Hematopoietic multipotent progenitor cell treated with erythropoietin and hydrocortisone succinate and interleukin-3 and kit ligand, for 4 days (in vitro differentiated cells): ENCODE measurements at places on chromosomes 12 and 14.

DNA sequence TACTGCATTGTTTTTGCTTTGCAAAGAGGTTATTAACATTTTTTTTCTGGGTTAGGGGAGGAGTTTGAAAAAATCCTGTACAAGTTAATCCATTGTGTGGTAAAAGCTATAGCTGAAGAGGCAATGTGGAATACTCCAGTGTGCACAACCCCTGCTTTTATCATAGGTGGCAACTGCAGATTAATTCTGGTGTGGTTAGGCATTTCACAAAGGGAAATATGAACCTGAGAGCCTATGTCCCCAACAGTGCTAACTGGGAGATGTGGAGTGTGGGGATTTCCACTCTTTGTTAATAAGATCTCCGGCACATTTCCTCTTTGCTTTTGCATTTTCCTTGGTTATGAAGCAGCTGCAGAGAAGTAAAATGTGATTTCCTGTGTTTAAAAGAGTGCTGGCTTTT lies 33.6 kb downstream of the PRORP start:
- peak; percentile 19 for DNase-seq

GRCh38 chr12:104951759-104952509 lies 6.2 kb downstream of the SLC41A2 start:
- no peak for DNase-seq

- no peak for DNase-seq
Measured at GRCh38 chr14:103856607-103857006, 9.2 kb upstream of the PPP1R13B start.

- no peak for DNase-seq
Measured at GRCh38 chr14:52031781-52032180, 37.1 kb downstream of the NID2 start.

GRCh38 chr12:26871985-26872384 lies 39.0 kb upstream of the ITPR2 start:
- DNase-seq: no peak

DNA sequence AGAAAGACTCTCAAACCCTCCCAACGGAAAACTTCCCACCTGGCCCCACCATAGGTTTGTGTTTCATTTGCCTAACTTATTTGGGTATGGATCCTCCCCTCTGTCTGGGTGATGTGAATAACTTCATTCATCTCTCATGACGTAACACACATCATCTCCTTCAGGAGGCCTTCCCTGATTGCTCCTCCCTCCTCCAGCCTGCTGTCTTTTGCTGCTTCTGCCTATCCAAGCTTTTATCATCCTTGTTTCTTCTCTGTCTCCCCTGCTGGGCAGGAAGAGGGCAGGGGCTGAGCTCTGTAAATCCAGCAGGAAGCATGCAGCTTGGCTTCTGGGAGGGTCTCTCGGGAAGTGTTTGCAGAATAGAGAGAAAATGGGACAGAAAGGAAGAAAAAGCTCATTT lies 766.0 kb upstream of the TBX3 start:
- DNase-seq: no peak

DNA sequence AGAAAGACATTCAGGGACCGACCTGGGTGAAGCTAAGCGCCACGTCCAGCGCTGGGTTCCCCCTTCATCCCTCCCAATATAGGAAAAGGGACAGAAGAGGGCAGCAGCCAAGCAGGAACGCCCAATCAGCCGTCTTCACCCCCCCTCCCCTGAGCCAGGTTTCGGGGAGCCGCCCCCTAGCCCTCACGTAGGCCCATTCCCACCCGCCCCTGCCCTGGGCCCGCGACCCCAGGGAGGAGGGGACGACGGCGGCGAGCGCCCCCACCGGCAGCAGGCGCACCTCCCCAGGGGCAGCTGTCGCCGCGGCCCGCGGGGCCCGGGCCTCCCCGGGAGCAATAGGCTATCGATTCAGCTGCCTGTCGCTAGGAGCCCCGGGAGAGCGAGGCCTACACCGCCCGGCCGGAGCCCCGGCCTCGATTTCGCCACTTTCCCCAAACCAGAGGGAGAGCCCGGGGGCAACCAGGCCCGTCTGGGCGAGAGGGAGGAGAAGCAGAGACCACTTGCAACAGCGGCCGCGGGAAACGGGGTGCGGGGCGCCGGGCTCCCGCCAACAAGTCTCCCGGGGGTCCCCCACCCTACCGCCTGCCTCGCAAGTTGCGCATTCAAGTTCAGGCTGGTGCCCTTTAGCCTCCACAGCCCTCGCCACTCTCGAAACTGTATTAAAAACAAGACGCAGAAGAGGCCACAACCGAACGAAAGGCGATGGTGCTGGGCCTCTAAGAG lies 1.3 kb downstream of the DCAF5 start:
- DNase-seq: peak; percentile 88

DNA sequence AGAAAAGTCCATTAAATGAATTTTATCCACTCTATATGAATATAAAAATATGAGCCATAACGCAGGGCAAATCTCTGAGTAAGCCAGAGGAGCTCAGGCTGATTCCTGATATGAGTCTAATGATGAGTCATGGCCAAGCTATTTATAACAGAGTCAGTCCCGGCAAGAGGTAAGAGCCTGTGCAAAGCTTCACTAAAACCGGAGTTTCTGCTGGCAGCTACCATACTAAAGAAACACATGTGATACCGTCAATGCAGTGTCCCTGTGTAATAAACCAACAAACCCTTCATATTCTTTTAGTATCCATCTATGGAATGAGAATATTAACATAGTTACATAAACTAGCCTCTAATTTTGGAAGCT lies 319.4 kb downstream of the KCNC2 start:
- no peak for DNase-seq

GRCh38 chr12:56804169-56804568 lies 41.0 kb downstream of the HSD17B6 start:
- no peak for DNase-seq

DNA sequence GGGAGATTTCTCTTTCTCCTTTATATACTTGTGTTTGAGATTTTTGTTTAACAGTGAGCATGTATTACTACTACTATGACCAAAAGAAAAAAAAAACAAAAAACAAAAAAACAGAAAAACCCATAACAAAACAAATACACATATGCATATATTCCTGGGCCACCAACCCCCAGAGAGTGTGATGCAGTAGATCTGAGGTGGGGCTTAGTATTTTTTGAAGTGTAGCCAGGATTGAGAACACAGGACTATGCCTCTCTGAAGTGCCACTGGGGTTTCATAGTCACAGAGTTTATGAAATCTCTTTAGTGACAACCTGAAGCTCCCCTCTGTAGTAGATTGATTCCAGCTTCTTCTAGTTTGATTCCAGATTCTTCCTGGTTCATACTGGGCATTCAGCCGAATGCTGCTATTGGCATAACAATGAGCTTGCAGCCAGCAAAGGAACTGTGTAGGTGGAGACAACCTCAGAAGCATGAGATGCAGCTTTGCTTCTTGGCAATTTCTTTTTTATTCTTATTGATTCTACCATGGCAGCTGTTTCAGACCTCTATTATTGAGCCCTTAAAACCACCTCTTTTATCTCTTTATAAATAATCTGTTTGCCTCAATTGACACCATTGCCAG lies 15.5 kb upstream of the ANO4 start:
- DNase-seq: no peak

- peak; percentile 83 for DNase-seq
Measured at GRCh38 chr14:86654558-86655184, 1124.7 kb downstream of the FLRT2 start.

GRCh38 chr14:101823511-101824120 lies 62.1 kb downstream of the PPP2R5C start:
- peak; percentile 57 for DNase-seq

- no peak for DNase-seq
Measured at GRCh38 chr14:31926652-31927347, 150.3 kb upstream of the ARHGAP5 start.

GRCh38 chr12:94597268-94597667 lies 53.1 kb downstream of the TMCC3 start:
- DNase-seq: no peak

DNA sequence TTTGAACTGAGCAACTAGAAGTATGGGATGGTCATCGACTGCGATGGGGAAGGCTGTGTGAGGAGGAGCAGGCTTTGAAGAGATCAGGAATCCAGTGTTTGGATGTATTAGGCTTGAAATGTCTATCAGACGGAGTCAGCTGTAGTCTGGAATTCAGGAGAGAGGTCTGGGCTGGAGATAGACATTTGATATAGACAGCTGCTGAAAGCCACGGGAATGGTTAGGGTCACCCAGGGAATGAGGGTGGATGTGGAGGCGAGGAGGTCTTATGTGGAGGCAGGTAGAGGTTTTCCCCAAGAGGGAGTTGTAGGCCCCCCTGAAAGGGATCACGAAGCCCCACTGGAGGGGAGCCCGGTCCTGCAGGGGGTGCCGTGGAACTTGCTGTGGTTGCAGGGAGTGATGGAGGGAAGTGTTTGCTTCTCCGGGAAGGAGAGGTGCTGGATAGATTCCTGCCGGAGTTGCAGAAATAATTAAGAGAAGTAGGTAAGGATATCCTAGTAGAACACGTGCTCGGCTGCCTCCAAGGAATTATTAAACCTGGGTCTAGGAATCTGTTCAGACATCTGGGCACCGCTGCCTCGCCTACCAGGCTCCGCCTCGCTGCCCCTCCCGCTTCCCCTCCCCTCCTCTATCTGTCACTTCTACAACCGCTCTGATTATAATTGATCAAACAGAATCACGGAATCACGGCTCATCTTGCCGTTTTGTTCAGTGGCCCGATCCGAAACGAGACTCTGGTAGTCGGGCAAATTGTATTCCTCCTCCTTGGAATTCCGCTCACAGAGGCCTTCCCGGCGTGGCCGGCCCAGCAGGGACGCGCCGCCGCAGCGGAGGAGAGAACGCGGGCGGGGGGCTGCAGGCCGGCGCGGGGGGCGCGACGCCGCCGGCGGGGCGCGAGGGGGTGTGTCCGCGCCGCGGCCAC lies 826 bp upstream of the CACNA1C start:
- DNase-seq: no peak

DNA sequence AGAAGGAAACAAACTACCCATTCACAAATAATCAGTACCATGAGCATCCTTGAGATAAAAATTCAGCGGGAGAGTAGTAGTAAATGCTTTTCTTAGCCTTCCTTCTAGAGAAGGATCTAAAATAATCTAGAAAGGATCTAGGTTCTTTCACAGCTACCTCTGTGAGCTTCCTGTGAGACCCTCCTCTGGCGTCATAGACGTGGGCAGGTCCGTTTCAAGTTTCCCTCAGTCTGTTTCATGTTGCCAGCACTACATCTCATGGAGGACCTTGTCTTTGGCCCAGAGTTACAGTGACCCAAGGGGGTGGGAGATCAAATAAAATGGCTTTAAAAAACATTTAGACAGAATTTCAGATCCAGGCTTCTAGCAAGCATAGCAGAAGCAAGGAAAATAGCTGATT lies 13.6 kb downstream of the DAAM1 start:
- DNase-seq: no peak

GRCh38 chr12:1093166-1093751 lies 102.2 kb downstream of the ERC1 start:
- DNase-seq: peak; percentile 83

- DNase-seq: no peak
Measured at GRCh38 chr12:12483438-12483837, 79.2 kb downstream of the DUSP16 start.
